ENCODE measurements at places on chromosomes 6 and 20. TPM values are rescaled to one million over a fixed set of nuclear protein-coding genes. Genes with fewer than 3 reads are reported as not detected.

BMP6 gene
- total RNA-seq, result 221 TPM

TFAP2D gene
- not detected for total RNA-seq

PDE7B gene
- 21.3 TPM for total RNA-seq

ABHD16B gene
- total RNA-seq, result not detected

COL11A2 gene
- total RNA-seq, result 1.7 TPM

C6orf15 gene
- total RNA-seq, result not detected

LPA gene
- not detected for total RNA-seq

TRDN gene
- total RNA-seq, result not detected

SEL1L2 gene
- not detected for total RNA-seq

CST5 gene
- not detected for total RNA-seq

PRDM13 gene
- not detected for total RNA-seq

BEND3 gene
- 4.8 TPM for total RNA-seq

DDX43 gene
- 0.95 TPM for total RNA-seq

DOK5 gene
- 5.7 TPM for total RNA-seq

FAM83D gene
- 46.0 TPM for total RNA-seq

LSM2 gene
- 78.1 TPM for total RNA-seq

SMIM26 gene
- 54.1 TPM for total RNA-seq

HLA-DQA1 gene
- total RNA-seq, result not detected

ADGRF1 gene
- total RNA-seq, result not detected

OPRL1 gene
- 1.9 TPM for total RNA-seq

KCNS1 gene
- total RNA-seq, result 0.23 TPM

FOXA2 gene
- not detected for total RNA-seq

C4B gene
- total RNA-seq, result 6.5 TPM

SMLR1 gene
- not detected for total RNA-seq

ZNF831 gene
- not detected for total RNA-seq

AGER gene
- 12.0 TPM for total RNA-seq

COL9A1 gene
- total RNA-seq, result not detected

AIF1 gene
- not detected for total RNA-seq

SPATA25 gene
- total RNA-seq, result not detected

UNC93A gene
- total RNA-seq, result not detected

ESR1 gene
- total RNA-seq, result not detected

RWDD2A gene
- 4.5 TPM for total RNA-seq

MUC21 gene
- not detected for total RNA-seq

RSPH4A gene
- 0.18 TPM for total RNA-seq

MACROD2 gene
- 0.97 TPM for total RNA-seq

MAS1 gene
- total RNA-seq, result not detected

NRSN1 gene
- total RNA-seq, result not detected

ELOVL4 gene
- 4.1 TPM for total RNA-seq

PRIM2 gene
- 21.0 TPM for total RNA-seq

CGA gene
- total RNA-seq, result not detected

NFATC2 gene
- total RNA-seq, result 12.9 TPM

ADAM33 gene
- total RNA-seq, result 0.18 TPM

RBM24 gene
- 6.0 TPM for total RNA-seq

PCIF1 gene
- total RNA-seq, result 27.2 TPM

EDEM2 gene
- 37.5 TPM for total RNA-seq

WFDC10B gene
- not detected for total RNA-seq

MUC22 gene
- total RNA-seq, result not detected

TFAP2C gene
- total RNA-seq, result not detected

TREM2 gene
- not detected for total RNA-seq

MICA gene
- 42.5 TPM for total RNA-seq

C6orf58 gene
- total RNA-seq, result not detected

CLVS2 gene
- total RNA-seq, result not detected

VAPB gene
- 47.8 TPM for total RNA-seq

MOG gene
- total RNA-seq, result not detected

MCCD1 gene
- not detected for total RNA-seq

KHDC1 gene
- total RNA-seq, result 3.3 TPM

Data from endothelial cell of umbilical vein (primary cell).